T-helper 22 cell (primary cell): ENCODE measurements at places on chromosomes 7 and 10.

GRCh38 chr7:141944811-141945210, 2.0 kb downstream of the CLEC5A start:
- DNase-seq: no peak

- no peak for DNase-seq
These were observed 66.5 kb downstream of the CDK6 start for GRCh38 chr7:92769844-92770243.

GRCh38 chr7:16710651-16711050, 42.9 kb upstream of the TSPAN13 start:
- DNase-seq: no peak

- no peak for DNase-seq
These were observed 14.8 kb downstream of the TSPAN14 start for GRCh38 chr10:80468806-80469421.

GRCh38 chr7:106622654-106623314, 38.2 kb downstream of the CCDC71L start:
- no peak for DNase-seq

DNA sequence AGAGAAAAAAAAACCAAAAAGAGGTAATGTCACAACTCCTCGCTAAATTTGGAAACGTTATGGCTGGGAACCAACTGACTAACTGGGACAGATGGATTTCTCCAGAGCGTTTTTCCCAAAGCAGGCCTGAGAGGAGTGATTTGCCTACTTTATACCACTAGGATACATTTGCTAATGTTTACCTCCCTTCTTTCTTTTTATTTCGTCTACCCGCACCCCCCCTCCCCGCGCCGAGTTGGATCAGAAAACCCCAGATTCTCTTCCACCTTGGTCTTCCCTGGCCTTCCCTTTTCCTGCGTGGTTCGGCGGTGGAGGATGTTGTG, 7.2 kb downstream of the CPA2 start:
- no peak for DNase-seq

GRCh38 chr10:120600871-120601649, 144.0 kb downstream of the PLPP4 start:
- DNase-seq: no peak

DNA sequence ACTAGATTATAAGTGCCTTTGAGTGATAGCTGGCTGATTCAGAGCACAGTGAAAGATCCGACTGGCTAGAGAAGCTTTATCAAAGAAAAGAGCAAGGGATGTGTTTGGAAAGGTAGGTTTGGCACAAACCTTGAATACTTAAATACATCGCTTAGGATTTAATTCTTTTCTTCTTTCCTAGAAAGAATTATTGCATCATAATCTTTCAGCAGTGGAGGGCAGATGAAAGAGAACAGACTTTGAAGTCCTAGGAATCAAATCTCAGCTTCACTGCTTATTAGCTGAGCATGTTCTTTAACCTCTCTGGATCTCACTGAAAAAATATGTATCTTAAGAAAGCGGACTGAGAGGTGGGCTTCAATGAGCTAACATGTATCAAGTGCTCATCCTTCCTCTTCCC, 122.8 kb downstream of the ZNF365 start:
- DNase-seq: no peak
